ENCODE measurements at places on chromosomes 2 and 18. TPM values are rescaled to one million over a fixed set of nuclear protein-coding genes. Genes with fewer than 3 reads are reported as not detected.

GRCh38 chr2:34305587-34305986, 706.5 kb upstream of the FAM98A start:
- no peaks in the 10 kb centered on the region for H3K27me3 ChIP-seq
- no peak overlapping the region for H3K27ac ChIP-seq
- no peaks in the 10 kb centered on the region for H3K4me1 ChIP-seq
- no peak overlapping the region for H3K4me3 ChIP-seq
- no peaks in the 10 kb centered on the region for H3K36me3 ChIP-seq

Gene ZNF521
- 0.16 TPM for total RNA-seq

DNA sequence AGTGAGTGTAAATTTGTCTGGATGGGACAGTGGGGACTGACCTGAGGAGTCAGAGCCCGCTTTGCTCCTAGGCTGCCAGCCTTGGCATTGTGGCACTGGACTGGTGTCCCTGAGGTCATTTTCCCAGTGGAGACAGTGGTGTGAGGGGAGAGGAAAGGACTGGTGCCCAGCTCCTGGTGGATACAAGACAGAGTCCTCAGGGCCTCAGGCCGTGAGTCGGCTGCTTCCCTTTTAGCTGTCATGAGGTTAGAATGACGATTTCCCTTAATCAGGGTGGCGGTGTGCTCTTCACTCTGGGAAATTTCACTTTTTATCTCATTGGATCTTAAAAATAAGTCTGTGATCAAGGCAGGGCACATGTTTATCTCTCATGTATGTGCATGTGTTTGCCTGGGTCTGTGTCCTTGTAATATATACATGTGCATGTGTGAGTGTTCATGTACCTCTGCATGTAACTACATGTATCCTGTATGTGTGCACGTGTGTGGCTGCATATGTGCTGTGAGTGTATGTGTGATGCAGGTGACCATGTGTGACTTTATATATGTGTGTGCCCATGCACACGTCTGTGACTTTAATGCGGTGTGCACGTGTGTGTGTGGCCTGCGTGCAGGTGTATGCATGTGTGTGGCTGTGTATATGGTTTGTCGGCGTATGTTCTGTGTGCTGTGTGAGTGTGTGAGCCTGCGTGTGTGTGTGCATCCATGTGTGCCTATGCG, 55.7 kb downstream of the GLI2 start:
- no peaks in the 10 kb centered on the region for H3K4me1 ChIP-seq
- no peak overlapping the region for H3K4me3 ChIP-seq
- H3K36me3 ChIP-seq, result no peaks in the 10 kb centered on the region
- DNase-seq, result no peak
- H3K27me3 ChIP-seq, result no peaks in the 10 kb centered on the region

DNA sequence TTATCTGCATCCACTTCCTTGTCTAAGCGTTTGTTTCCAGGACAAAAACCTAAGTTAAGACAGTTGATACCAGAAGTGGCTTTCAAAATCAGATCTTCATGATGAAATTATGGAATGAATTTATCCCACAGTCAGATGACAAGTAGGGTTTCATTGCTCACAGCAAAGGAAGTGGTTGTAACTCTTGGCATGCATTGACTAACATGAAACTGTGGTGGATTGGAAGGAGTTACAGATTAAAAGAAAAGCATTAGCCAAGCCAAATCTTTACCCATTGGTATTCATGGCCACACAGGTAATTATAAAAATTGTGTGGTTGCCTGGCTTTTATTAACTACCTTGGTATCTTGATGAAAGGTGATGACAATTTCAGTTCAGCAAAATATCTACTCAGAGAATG, 438.0 kb upstream of the NXPH2 start:
- H3K4me1 ChIP-seq, result no peaks in the 10 kb centered on the region
- no peak for DNase-seq
- H3K27ac ChIP-seq, result no peak overlapping the region

Gene TOGARAM2
- total RNA-seq, result not detected

DNA sequence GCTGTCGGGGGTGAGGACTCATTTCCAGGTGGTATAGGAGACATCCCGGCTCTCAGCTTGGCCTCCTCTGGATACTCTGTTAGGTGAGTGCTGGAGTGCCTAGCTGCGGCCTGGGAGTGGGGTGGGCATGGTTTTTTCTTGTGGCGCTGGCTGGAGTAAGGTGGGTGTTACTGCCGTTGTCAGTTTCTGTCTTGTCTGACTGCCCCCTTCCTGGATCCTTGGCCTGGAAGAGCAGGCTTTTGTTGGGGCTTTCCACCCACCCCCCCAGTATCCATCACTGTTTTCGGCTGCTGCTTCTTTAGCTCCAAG, 69.2 kb downstream of the DGKD start:
- H3K27ac ChIP-seq, result peak overlapping the region; percentile 97
- H3K36me3 ChIP-seq, result peaks cover 46% of the 10 kb centered on the region
- peaks cover 89% of the 10 kb centered on the region for H3K4me1 ChIP-seq
- no peaks in the 10 kb centered on the region for H3K27me3 ChIP-seq

- peak overlapping the region; percentile 6 for H3K4me3 ChIP-seq
- no peaks in the 10 kb centered on the region for H3K36me3 ChIP-seq
- DNase-seq, result no peak
- no peaks in the 10 kb centered on the region for H3K27me3 ChIP-seq
- H3K27ac ChIP-seq, result peak overlapping the region; percentile 37
- peaks cover 43% of the 10 kb centered on the region for H3K4me1 ChIP-seq
These were observed 74.3 kb downstream of the BCL2L11 start for GRCh38 chr2:111194835-111195621.

Gene PDE1A
- total RNA-seq, result not detected

- H3K27ac ChIP-seq, result peak overlapping the region; percentile 71
- no peaks in the 10 kb centered on the region for H3K27me3 ChIP-seq
- no peak overlapping the region for H3K4me3 ChIP-seq
- H3K36me3 ChIP-seq, result peaks cover 89% of the 10 kb centered on the region
- DNase-seq, result no peak
These were observed 16.6 kb downstream of the CYTIP start for GRCh38 chr2:157427003-157427921.

GRCh38 chr2:221716426-221717303, 144.6 kb upstream of the EPHA4 start:
- no peak for DNase-seq
- no peak overlapping the region for H3K4me3 ChIP-seq
- H3K36me3 ChIP-seq, result no peaks in the 10 kb centered on the region
- no peak overlapping the region for H3K27ac ChIP-seq
- no peaks in the 10 kb centered on the region for H3K27me3 ChIP-seq

DNA sequence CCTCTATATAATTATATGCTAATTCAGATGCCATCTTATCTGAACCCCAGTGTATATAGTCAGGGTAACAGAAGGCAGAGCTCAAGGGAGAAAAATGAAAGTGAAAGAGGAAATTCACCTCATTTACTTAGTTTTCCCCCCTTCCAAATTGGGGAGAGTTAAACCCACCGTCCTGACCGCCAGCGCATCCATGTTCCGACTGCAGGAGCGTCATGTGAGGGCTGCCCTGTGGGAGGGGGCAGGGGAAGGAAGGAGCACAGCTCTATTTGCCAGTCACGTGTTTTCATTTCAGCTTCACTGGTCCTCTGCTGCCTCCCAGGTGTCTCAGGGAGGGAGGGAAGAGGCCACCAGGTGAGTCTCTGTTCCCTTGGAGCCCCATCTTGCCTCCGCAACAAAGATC, 13.2 kb downstream of the CNNM4 start:
- no peaks in the 10 kb centered on the region for H3K27me3 ChIP-seq
- peaks cover 57% of the 10 kb centered on the region for H3K4me1 ChIP-seq
- peak overlapping the region; percentile 91 for H3K27ac ChIP-seq
- peaks cover 7% of the 10 kb centered on the region for H3K36me3 ChIP-seq
- peak overlapping the region; percentile 88 for H3K4me3 ChIP-seq
- peak; percentile 32 for DNase-seq

DNA sequence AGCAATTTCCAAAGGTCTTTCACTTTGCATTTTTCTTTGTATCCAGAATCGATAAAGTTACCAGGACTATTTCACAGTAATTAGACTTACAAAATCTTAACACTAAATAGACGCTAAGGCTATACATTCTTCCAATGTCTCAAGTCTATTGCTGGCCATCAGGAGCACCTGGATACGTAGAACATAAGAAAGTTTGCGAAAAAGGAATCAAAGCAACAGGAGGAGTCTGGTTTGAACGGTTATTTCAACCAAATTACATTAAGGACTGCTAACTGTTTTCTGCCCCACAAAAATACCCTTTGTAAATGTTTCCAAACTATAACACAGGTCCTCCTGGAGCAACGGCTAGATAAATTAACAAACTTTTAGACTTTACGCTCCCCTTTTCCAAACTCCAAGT, 1.4 kb upstream of the HNRNPA3 start:
- H3K4me3 ChIP-seq, result peak overlapping the region; percentile 95
- H3K4me1 ChIP-seq, result peaks cover 42% of the 10 kb centered on the region
- no peaks in the 10 kb centered on the region for H3K27me3 ChIP-seq
- H3K27ac ChIP-seq, result peak overlapping the region; percentile 100

Gene ESPNL
- 0.42 TPM for total RNA-seq

DNA sequence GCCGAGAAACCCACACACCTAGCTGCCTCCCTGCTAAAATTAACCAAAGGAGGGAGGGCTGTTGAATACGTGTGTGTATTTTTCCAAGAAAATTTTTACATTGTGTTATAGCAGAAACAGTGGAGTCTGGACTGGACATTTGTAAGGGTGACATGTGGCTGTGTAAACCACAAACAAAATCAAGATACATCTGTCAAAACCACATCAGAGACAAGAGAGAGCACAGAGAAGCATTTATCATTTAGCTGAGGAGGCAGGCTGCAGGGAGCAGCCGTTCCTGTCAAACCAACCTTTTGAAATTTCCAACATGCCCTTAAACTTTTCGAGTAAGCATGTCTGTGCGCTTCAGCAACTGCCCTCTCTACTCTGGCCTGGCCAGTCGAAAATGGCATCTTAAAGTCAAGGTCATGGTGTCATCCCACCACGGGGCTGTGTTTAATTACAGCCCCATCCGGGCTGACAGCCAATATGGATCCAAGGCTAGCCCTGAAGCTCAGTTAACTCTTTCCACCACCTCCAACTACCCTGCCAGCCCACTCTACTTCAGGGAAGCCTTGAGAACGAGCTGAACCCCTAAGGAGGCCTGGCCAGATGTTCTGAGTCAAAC, 8.4 kb downstream of the BCL11A start:
- H3K36me3 ChIP-seq, result peaks cover 77% of the 10 kb centered on the region
- H3K27ac ChIP-seq, result peak overlapping the region; percentile 98
- DNase-seq, result no peak
- H3K27me3 ChIP-seq, result no peaks in the 10 kb centered on the region

GRCh38 chr2:39696838-39697237, 31.1 kb downstream of the TMEM178A start:
- no peak overlapping the region for H3K27ac ChIP-seq
- peaks cover 11% of the 10 kb centered on the region for H3K27me3 ChIP-seq
- no peaks in the 10 kb centered on the region for H3K4me1 ChIP-seq
- no peak for DNase-seq
- H3K36me3 ChIP-seq, result peaks cover 6% of the 10 kb centered on the region
- no peak overlapping the region for H3K4me3 ChIP-seq

DNA sequence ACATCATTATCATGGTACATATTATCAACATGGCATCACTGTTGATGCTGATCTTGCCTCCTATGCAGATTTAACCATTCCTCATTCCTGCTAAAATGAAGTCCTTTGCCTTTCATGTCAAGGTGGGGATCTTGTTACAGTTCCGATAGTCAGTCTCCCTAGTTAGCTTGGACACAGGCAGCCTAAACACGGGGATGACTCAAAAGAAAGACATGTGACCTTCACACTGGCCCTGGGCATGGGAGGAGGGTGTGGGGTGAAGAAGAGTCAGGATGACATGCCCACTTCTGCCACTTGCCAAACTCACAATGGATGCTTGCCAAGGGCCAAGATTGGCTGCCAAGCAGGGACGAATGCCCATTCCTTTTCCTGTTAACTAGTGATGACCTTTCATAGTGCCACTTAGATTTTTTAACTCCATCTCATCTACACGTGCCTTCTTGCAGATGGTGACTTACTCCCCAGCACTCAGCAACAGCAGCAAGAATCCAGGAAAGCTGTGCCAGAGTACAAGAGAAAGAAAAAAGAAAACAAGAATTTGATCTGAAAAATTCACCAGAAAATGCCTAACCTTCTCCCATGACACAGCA, 13.9 kb upstream of the SLC1A4 start:
- DNase-seq, result no peak
- peaks cover 3% of the 10 kb centered on the region for H3K4me1 ChIP-seq
- H3K27me3 ChIP-seq, result no peaks in the 10 kb centered on the region
- H3K36me3 ChIP-seq, result no peaks in the 10 kb centered on the region
- H3K27ac ChIP-seq, result no peak overlapping the region

DNA sequence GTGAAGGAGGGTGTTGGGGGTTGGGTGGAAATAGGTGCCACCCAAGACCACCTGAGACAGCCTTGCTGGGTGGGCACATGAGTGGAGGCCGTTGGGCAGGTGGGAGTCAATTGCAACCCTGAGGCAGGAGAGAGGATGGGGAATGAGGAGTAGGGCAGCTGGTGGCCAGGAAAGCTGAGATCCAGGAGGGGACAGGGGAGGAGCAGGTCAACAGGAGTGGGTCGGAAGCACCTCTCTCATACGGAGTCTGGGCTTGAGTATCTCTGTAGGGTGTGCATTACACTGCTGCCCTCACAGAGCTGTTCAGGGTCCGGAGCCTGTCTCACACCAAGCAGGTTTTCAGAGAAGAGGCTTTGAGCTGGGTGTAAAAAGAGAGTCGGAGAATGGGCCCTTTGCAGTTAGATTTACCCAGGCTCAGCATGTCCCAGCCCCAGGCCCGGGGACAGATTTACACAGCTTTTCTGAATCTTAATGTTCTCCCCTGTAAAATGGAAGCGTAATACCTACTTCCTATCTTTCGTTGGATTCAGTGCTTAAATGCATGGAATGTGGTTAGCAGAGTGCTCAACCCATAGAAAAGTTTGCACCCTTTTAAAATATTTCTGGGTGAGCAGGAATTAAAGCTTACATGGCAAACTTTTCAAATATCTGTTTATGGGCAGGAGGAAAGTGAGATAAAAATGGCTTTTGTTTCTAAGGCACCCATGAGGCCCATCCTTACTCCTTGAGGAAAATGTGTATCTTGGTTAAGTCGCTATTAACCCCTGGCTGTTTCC, 144.0 kb upstream of the MYCN start:
- H3K27ac ChIP-seq, result no peak overlapping the region
- H3K4me3 ChIP-seq, result no peak overlapping the region
- no peak for DNase-seq
- no peaks in the 10 kb centered on the region for H3K4me1 ChIP-seq

- no peak overlapping the region for H3K4me3 ChIP-seq
- no peaks in the 10 kb centered on the region for H3K36me3 ChIP-seq
- H3K27me3 ChIP-seq, result peaks cover 5% of the 10 kb centered on the region
- DNase-seq, result no peak
- H3K27ac ChIP-seq, result no peak overlapping the region
These were observed 45.4 kb upstream of the PAPOLG start for GRCh38 chr2:60710707-60711106.

Gene MEX3C
- 54.2 TPM for total RNA-seq

Gene COL5A2
- total RNA-seq, result 0.24 TPM

- H3K4me3 ChIP-seq, result no peak overlapping the region
- H3K27me3 ChIP-seq, result no peaks in the 10 kb centered on the region
- no peak for DNase-seq
- H3K36me3 ChIP-seq, result no peaks in the 10 kb centered on the region
These were observed 665.1 kb upstream of the ZEB2 start for GRCh38 chr2:145184741-145185651.

GRCh38 chr18:23887493-23887892, 127.1 kb upstream of the TTC39C start:
- H3K27ac ChIP-seq, result no peak overlapping the region
- no peak overlapping the region for H3K4me3 ChIP-seq
- DNase-seq, result no peak
- H3K4me1 ChIP-seq, result peaks cover 5% of the 10 kb centered on the region
- H3K36me3 ChIP-seq, result no peaks in the 10 kb centered on the region

Gene LCT
- total RNA-seq, result not detected

Gene SERPINB12
- total RNA-seq, result not detected

Measured in activated B cell treated with CpG ODN at 0.5 μM for 24 hours (primary cell).